ENCODE measurements at places on chromosomes 4 and X. TPM values are rescaled to one million over a fixed set of nuclear protein-coding genes. Genes with fewer than 3 reads are reported as not detected.

- H3K36me3 ChIP-seq = no peaks in the 10 kb centered on the region
- no peaks in the 10 kb centered on the region for H3K4me1 ChIP-seq
- H3K27me3 ChIP-seq = no peaks in the 10 kb centered on the region
- no peak for DNase-seq
- H3K27ac ChIP-seq = no peak overlapping the region
- no peak overlapping the region for H3K4me3 ChIP-seq
These were observed 96.2 kb downstream of the RBM46 start for GRCh38 chr4:154877110-154877760.

DNA sequence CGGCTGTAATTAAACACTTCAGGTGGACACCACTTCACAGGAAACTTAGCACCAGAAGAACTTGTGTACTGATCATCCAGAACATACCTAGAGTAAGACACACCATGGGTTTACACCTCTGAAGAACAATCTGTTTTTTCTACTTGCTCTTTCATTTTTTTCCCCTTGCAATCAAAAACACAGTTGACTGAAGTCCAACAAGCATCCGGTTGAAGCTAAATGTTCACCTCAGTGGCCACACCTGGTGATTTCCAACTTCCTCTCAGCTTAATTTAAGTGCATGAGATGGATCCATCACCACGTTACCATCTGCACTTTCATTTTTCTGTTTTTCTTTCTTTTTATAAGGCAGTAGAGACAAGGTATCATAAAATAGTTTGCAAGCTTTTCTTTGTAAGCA lies 4.9 kb upstream of the TXK start:
- H3K27ac ChIP-seq = no peak overlapping the region
- no peaks in the 10 kb centered on the region for H3K4me1 ChIP-seq
- no peak overlapping the region for H3K4me3 ChIP-seq
- no peaks in the 10 kb centered on the region for H3K36me3 ChIP-seq
- no peaks in the 10 kb centered on the region for H3K27me3 ChIP-seq

GRCh38 chr4:141391293-141391692 lies 170.6 kb downstream of the ZNF330 start:
- no peaks in the 10 kb centered on the region for H3K27me3 ChIP-seq
- no peak overlapping the region for H3K27ac ChIP-seq
- H3K4me1 ChIP-seq = no peaks in the 10 kb centered on the region
- no peak overlapping the region for H3K4me3 ChIP-seq

DNA sequence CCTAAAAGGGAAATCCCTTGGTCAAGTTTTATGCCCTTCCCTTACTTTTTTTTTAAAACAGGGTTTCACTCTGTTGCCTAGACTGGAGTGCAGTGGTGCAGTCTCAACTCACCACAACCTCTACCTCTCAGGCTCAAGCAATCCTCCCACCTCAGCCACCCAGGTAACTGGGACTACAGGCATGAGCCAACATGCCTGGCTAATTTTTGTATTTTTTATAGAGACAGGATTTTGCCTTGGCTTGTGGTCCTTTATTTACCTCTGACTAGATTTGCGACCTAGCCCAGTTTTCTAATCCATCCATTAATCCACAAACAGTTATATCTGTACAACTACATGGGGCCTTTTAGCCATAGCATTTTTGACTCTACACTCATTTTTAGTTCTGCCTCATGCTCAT lies 23.7 kb downstream of the CDS1 start:
- H3K4me1 ChIP-seq = no peaks in the 10 kb centered on the region
- no peak overlapping the region for H3K4me3 ChIP-seq
- H3K27me3 ChIP-seq = no peaks in the 10 kb centered on the region
- no peaks in the 10 kb centered on the region for H3K36me3 ChIP-seq
- no peak for DNase-seq

RBM47 gene
- total RNA-seq = 33.5 TPM

GRCh38 chr4:31366041-31366440 lies 645.9 kb downstream of the PCDH7 start:
- no peaks in the 10 kb centered on the region for H3K4me1 ChIP-seq
- H3K27ac ChIP-seq = no peak overlapping the region
- no peaks in the 10 kb centered on the region for H3K36me3 ChIP-seq
- H3K4me3 ChIP-seq = no peak overlapping the region
- no peaks in the 10 kb centered on the region for H3K27me3 ChIP-seq

- no peak overlapping the region for H3K4me3 ChIP-seq
- no peaks in the 10 kb centered on the region for H3K36me3 ChIP-seq
- H3K4me1 ChIP-seq = no peaks in the 10 kb centered on the region
- no peaks in the 10 kb centered on the region for H3K27me3 ChIP-seq
- DNase-seq = no peak
These were observed 460.1 kb downstream of the NAF1 start for GRCh38 chr4:162706632-162707031.

DNA sequence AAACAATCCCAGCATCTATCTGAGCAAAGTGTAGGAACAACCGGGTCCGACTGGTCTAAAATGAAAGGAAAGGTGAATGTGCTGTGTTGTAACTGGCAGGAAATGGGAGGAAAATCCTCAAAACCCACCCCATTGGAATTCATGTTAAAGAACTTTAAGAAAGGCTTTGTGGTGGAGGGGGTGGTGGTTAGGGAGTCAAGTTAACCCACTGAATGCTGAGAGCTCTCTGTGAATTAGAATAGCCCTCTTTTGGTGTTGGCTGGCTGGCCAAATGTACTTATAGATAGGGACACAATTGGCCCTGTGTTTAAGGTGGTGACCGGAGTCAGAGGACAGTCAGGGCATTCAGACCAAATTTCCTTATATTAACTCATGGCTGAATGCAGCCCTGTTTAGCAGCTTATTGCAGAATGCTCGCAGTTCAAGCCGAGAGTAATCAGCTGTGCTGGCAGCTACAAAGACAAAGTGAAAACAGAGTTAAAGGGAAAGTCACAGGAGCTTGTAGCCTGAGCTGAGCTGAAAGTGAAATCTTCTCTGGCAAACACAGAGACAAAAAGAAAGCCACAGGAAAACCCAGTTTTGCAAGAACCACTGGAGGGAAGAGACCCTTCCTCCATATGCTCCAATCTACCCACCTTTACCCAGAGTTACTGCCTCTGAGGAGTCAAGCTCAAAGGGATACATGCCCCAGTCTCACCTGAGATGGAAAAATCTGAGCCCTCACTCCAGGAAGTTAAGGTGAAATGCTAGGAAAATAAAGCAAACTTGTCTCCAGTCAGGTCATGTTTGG lies 38.5 kb upstream of the UGT2B7 start:
- no peaks in the 10 kb centered on the region for H3K36me3 ChIP-seq
- no peak overlapping the region for H3K27ac ChIP-seq
- H3K4me1 ChIP-seq = no peaks in the 10 kb centered on the region

- no peak overlapping the region for H3K27ac ChIP-seq
- H3K4me3 ChIP-seq = no peak overlapping the region
- no peaks in the 10 kb centered on the region for H3K36me3 ChIP-seq
- DNase-seq = peak; percentile 64
These were observed 16.5 kb downstream of the MCF2 start for GRCh38 chrX:139691493-139691842.

CPLX1 gene
- 5.2 TPM for total RNA-seq

BEX5 gene
- total RNA-seq = 5.0 TPM

DNA sequence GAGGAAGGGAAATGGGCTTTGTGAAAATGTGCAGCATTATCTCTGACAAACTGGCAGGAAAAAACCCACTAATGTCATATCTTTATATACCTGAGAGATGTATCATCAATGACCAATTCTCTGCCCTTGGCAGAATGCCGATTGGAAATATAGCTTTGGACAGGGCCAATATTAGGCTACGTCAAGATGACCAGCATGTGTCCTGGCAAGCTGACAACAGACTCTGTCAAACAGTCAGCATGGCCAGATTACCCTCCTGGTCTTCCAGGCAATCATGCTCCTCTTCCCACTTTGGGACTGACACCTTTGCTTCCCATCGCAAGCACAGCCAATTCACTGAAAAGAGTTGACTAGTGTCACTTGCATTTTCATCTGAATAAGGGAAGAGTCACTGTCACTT lies 57.0 kb downstream of the SORBS2 start:
- no peak overlapping the region for H3K27ac ChIP-seq
- no peaks in the 10 kb centered on the region for H3K27me3 ChIP-seq

KLHL34 gene
- total RNA-seq = not detected

DNA sequence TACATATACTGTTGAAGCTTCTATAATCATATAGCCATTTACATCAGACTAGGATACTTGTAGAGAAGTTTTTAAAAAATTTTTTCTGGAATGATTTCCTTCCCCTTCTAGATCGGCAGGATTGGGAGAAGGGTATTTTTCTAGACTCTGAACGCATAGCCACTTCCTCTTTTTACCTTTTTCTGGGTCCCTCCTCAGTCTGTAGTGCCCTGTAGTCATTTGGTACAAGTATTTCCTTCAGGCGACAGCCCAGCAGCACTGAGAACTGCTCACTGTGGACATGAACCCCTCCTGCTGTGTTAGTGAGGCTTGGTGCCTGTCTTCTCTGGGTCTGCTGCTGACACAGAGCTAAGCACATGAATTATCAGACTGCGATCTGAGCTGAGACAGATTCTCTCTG lies 255.4 kb downstream of the ARHGAP10 start:
- no peaks in the 10 kb centered on the region for H3K27me3 ChIP-seq
- no peak for DNase-seq
- H3K36me3 ChIP-seq = peaks cover 1% of the 10 kb centered on the region

DNA sequence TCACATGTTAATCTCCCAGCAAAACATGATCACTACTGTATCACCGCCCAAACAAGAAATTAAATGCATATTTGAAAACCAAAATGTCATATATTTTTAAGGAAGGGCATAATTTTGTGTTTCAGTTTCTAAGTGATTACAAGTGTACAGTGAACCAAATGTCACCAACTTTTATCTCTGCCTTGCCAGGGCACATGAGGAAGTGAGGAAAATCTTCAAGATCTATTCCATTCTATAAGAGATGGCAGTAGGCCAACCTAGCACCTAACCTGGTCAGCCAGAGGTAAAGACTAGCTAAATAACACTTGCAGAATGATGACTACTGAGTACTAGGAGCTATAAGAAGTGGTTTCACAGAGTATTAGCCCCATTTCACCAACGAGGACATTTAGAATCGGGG lies 107.2 kb downstream of the ATP11C start:
- no peaks in the 10 kb centered on the region for H3K4me1 ChIP-seq
- H3K4me3 ChIP-seq = no peak overlapping the region
- no peaks in the 10 kb centered on the region for H3K27me3 ChIP-seq
- DNase-seq = no peak
- H3K36me3 ChIP-seq = no peaks in the 10 kb centered on the region
- no peak overlapping the region for H3K27ac ChIP-seq

DNA sequence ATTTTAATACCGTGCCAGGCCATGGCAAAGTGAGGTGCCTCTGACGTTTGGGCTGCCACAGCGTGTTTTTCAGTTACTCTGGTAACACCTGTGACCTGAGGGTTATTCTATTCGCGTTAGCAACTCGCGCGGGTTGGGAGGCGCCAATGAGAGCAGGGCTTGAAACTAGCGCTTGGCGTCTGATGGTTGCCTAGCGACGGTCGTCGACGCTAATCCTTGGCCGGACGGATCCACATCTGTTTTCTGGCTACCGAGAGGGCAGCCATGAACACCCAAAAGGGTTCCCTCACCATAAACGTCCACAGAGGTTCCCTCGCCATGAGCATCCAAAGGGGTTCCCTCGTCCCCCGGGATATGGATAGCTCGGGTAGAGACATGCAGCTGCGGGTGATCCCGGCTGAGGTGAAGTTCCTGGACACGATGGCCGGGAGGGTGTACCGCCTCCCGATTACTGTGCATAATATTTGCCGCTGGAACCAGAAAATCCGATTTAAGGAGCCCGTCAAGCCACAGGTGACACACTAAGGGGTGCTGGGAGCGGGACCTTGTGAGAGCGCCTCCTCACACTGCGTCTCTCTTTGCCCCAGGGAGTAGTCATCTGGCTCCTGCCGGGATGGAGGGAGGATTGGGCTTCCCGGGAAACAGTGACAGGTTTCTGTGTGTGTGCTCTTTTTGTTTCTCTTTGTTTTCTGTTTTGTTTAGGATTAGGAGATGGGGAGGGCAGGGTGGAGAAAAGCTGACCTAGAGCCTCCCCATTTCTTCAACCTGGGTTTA lies at the start of gene CFAP47:
Gene CFAP47, plus strand, starts transcription at position 199 of the 774 bp plus-strand sequence. Its CDS starts 66 bp downstream, at position 265.
- H3K27me3 ChIP-seq = no peaks in the 10 kb centered on the region
- no peaks in the 10 kb centered on the region for H3K36me3 ChIP-seq
- H3K27ac ChIP-seq = no peak within 1 kb of the TSS
- H3K4me3 ChIP-seq = peak within 1 kb of the TSS; percentile 39

- no peaks in the 10 kb centered on the region for H3K36me3 ChIP-seq
- H3K4me3 ChIP-seq = no peak overlapping the region
- no peak overlapping the region for H3K27ac ChIP-seq
- no peak for DNase-seq
- no peaks in the 10 kb centered on the region for H3K27me3 ChIP-seq
- no peaks in the 10 kb centered on the region for H3K4me1 ChIP-seq
These were observed 153.0 kb downstream of the ADAM29 start for GRCh38 chr4:175071123-175071522.

FAM114A1 gene
- 123 TPM for total RNA-seq

DNA sequence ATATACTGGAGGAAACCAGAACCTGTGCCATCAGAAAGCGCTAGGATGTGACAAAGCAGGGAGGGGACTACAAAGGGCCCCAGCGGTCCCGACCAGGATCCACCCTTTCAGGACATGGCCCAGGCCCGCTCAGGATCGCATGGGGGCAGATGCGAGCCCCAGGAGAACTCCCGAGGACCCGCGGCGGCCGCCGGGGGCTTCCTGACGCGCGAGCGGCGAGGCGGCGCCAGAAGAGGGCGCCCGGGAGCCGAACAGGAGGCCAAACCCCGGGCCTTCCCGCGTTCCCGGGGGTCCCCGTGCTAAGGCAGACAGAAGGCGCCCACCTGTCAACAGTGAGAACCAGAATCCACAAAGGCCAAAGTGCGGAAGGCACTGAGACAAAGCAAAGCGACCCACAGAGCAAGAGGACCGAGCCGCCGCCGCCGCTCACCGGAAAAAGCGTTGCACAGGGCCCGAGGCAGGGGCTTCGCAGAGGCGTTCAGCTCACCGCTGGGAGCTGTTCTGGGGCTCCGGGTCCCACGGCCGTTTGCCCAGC lies 7.3 kb upstream of the OPN1LW start:
- H3K27me3 ChIP-seq = no peaks in the 10 kb centered on the region
- H3K36me3 ChIP-seq = no peaks in the 10 kb centered on the region
- H3K27ac ChIP-seq = no peak overlapping the region
- H3K4me1 ChIP-seq = no peaks in the 10 kb centered on the region
- DNase-seq = peak; percentile 73

DNA sequence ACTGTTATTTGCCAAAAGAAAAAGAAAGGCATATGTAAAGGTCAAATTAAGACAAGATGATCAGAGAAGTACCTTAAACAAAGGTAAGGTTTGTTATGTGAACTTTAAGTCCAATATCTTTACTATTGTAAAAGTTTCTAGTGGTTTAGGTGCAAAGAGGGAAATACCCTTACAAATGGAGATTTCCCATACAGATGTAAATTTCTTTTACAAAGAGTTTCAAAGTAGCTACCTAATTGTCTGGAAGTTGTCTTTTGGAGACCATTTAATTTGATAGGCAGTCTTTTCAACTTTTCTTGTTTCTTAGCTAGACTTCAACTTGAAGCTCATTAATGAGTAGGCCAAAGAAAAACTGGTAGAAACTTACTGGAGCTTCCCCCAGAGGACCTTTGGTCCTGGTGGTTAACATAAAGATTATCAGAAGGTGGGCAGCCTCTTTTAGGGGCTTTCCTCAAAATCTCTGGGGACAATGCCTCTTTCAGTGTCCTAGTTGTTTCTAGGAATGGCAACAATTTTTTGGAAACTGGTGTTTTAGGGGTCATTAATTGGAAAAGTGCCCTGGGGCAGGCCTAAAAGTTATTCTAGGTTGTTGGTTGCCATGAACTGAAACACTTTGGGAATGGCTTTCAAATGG lies 297.3 kb downstream of the GUCY2F start:
- H3K4me3 ChIP-seq = no peak overlapping the region
- H3K27ac ChIP-seq = no peak overlapping the region
- no peaks in the 10 kb centered on the region for H3K4me1 ChIP-seq
- no peaks in the 10 kb centered on the region for H3K27me3 ChIP-seq

GRCh38 chr4:177967328-177967727 lies 525.1 kb upstream of the AGA start:
- no peaks in the 10 kb centered on the region for H3K4me1 ChIP-seq
- DNase-seq = no peak
- no peaks in the 10 kb centered on the region for H3K27me3 ChIP-seq
- no peak overlapping the region for H3K27ac ChIP-seq
- no peak overlapping the region for H3K4me3 ChIP-seq
